ENCODE measurements at places on chromosomes 7 and 10. TPM values are rescaled to one million over a fixed set of nuclear protein-coding genes. Genes with fewer than 3 reads are reported as not detected.

GIMAP7 gene
- 0.33 TPM for total RNA-seq

- no peak for DNase-seq
- peaks cover 8% of the 10 kb centered on the region for H3K4me1 ChIP-seq
- no peak overlapping the region for H3K4me3 ChIP-seq
- H3K36me3 ChIP-seq = no peaks in the 10 kb centered on the region
- no peaks in the 10 kb centered on the region for H3K27me3 ChIP-seq
These were observed 4.9 kb downstream of the TMEM270 start for GRCh38 chr7:73865738-73866445.

DNA sequence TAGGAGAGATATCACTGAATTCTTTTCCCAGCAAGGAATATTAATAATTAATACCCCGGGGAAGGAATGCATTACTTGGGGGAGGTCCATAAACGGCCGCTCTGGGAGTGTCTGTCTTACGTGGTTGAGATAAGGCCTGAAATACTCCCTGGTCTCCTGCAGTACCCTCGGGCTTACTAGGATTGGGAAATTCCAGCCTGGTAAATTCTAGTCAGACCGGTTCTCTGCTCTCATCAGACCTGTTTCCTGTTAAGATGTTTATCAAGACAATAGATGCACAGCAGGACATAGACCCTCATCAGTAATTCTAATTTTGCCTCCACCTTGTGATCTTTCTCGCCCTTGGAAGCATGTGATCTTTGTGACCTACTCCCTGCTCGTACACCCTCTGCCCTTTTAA, 162.8 kb upstream of the KCND2 start:
- no peaks in the 10 kb centered on the region for H3K27me3 ChIP-seq
- no peaks in the 10 kb centered on the region for H3K4me1 ChIP-seq
- DNase-seq = no peak

- H3K36me3 ChIP-seq = no peaks in the 10 kb centered on the region
- H3K4me1 ChIP-seq = no peaks in the 10 kb centered on the region
- H3K27me3 ChIP-seq = peaks cover 7% of the 10 kb centered on the region
- no peak overlapping the region for H3K27ac ChIP-seq
These were observed 303.3 kb downstream of the GRID1 start for GRCh38 chr10:86063341-86063740.

CYP2E1 gene
- 1.1 TPM for total RNA-seq

WIPF3 gene
- total RNA-seq = 2.0 TPM
